Omental fat pad (tissue), 4 donors: ENCODE measurements at places on chromosomes 13 and 19. TPM values are rescaled to one million over a fixed set of nuclear protein-coding genes. Genes with fewer than 3 reads are reported as not detected.

OR7D2 gene
- not detected for total RNA-seq

GRCh38 chr13:33110713-33111413 lies 94.6 kb downstream of the KL start:
- no peak for DNase-seq

DNA sequence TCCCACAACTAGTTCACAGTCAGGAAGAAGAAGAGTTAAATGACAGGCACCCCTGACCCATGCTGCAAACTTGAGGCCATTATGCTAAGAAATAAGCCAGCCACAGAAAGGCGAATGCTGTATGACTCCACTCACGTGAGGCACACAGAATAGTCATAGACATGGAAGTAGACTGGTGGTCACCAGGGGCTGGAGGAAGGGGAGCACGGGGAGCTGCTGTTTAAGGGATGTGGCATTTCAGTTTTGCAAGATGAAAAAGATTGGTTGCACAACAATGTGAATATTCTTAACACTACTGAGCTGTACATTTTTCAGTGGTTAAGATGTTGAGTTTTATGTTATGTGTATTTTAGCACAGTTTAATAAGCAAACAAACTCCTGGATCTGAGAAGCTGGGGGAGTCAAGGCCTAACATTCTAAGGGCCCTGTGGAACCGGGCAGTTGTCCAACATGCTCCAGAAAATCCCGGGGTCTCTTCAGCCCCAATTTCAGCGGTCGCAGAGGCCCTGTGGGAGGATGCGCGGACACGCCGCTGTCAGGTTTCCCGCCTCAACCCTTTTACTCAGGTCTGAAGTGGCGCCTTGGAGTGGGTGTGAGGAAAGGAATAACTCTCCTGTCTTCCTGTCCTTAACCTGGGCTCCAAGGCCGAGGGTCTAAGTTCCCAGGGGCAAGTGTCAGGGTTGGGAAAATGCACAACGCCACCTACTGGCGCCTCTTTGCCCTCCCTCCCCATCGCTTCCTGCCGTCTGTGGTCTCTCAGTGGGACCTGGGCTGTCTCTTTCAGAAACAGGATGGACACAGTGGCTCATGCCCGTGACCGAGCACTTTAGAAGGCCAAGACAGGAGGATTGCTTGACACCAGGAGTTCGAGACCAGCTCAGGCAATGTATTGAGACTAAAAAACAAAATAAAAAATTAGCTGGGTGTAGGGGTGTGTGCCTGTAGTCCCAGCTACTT lies 4.4 kb upstream of the TMEM272 start:
- DNase-seq: no peak

DNA sequence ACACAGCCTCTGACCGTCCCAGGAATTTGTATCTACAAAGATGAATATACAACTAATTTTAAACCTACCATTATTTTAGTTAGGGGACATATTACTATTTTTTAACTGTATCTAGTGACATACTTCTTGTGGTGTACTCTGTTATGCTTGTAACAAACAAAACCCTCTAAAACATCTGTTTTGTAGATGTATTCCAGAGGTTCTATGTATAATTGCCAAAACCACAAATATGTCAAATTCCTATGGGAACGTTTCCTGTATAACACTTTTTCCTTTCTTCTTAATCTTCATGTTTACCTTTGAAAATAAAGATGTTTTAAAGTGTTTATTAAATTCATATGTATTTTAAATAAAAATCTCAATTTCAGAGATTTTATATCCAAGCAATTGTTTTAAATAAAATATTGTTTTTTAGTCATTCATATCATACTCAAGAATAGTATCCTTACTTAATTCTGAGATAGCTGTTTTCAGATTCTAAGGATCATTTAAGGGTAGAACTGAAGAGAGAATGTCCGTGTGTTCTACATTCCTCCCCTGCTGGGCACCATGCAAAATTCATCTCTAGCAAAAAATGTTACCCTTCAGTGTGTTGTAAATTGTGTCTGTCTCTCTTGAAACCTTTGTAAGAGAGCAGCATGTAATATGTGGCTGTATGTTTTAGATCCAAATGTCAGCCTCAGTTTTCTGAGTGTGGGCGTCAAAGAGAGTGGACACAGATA lies 1327.7 kb downstream of the EFNB2 start:
- no peak for DNase-seq

- no peak for DNase-seq
These were observed 45.6 kb upstream of the ZNF562 start for GRCh38 chr19:9720541-9720940.

ADGRE2 gene
- 5.6 TPM for total RNA-seq

- no peak for DNase-seq
These were observed 1.3 kb downstream of the PNMA8B start for GRCh38 chr19:46494146-46494940.

DNA sequence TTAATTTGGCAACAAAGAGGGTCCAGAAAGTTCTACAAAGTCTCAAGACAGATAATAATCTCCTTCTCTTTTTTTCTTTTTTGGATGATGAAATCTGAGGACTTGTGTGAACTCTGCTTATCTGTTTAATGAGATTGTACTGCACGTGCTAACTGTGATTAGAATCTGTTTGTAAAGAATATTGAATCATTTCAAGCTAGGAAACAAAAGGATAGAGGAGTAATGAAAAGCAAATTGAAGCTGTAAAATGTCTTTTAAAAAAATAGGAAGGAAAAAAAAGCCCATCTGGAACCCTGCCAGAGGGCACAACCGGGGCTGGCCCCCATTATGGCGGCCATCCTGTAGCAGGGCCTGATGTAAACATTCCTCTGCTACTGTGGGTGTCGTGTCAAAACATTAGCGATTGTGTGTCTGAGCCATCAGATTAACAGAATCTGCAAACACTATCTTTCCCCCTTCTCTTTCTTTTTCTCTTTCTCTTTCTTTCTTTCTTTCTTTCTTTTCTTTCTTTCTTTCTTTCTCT lies 83.0 kb downstream of the FLT1 start:
- DNase-seq: no peak

TMTC4 gene
- total RNA-seq: 9.2 TPM

GRCh38 chr13:50915565-50915964 lies 6.0 kb downstream of the RNASEH2B start:
- no peak for DNase-seq

- DNase-seq: no peak
These were observed 12.6 kb downstream of the MPHOSPH8 start for GRCh38 chr13:19646063-19646462.

RNASEH2B gene
- total RNA-seq: 25.2 TPM

CD79A gene
- total RNA-seq: not detected

ICAM1 gene
- total RNA-seq: 52.5 TPM

DNA sequence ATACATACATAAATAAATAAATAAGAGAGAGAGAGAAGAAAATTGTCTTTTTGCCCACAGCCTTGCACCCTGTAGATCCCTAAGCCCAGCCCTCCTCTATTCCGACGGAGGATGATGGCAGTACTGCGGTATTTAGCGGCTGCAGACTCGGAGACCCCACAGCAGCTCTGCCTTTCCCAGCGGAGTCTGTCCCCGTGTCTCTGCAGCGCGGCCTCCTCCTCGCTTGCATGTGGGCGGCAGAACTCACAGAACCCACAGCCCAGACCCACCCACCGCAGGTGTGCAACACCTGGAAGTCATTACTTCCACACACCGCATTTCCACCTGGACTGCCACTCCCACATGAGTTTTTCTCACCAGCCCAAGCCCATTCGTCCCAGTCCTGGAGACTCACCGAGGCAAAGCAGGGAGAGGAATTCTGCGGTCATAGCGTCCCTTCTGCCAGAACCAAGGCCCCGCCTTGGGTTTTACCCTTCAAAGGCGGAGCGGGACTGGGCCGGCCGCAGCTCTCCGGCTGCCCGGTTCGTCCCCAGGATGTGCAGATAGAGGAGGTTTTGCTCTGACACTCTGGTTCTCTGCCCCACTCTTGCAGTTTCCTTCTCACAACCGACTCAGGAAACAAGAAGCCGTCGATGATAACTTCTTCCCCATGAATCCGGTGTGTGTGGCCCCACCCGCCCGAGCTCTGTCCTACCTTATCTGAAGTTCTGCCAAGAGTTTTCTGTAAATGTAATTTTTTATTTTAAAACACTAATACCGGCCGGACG lies at the start of gene VSTM1:
Gene VSTM1 (minus strand): TSS at position 548 of the 767 bp plus-strand sequence. CDS start 120 bp downstream, at position 428.
- no peak for DNase-seq

DNA sequence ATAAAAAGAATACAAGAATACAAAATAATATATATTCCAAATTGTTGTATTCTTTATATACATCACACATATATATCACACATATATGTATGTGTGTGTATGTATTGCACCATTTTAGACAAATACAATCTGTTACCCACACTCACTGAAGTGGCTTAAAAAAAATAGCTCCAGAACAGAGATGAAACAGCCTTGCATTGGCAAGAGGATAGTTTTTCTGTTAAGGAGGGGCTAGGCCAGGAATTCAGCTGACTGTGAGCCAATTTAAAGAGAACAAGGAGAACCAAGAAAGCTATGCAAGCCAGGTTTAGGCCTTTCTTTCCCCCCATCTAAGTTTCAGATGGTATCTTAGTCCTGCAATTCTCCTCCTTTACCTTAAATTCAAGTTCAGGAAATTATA lies 257.5 kb downstream of the MZT1 start:
- DNase-seq: no peak

DNA sequence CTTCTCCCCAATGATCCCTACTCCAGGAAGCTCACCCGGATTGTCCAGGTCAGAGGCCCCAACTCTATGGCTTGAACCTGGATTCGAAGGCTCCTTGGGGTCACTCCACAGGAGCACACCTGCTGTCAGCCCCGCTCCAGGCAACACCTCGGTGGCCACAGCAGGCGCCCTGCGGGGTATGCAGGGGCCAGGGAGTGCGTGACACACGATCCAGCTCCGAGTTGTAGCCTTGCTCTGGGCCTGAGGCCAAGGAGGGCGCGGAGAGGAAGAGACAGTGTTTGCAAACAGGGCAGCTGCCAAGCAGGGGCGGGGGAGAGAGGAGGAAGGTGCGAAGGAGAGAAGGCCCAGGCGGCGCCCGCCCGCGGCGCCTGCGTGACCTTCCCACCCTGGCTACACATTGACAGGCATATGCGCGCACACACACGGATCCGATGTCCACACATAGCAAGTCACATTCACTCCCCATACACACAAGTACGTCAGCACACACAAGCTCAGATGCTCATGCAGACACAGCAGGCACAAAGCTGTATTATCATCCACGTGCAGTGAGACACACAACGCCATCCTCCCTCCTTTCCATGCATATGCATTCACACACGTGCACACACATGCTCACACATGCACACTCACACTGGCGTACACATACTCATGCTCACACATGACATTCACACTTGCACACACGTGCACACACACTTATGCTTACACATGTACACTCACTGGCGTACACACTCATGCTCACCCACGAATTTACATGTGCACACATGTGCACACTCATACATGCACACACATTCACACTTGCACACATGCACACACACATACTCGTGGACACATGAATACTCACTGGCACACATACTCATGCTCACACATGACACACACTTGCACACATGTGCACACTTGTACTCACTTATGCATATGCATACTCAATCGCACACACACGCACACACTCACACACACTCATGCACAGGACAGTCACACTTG lies 10.4 kb downstream of the SBK2 start:
- DNase-seq: no peak
